ENCODE measurements at places on chromosomes 3 and 15.

- DNase-seq, result no peak
Observed at GRCh38 chr3:62332835-62333244, 40.5 kb downstream of the FEZF2 start.

- DNase-seq, result no peak
Observed at GRCh38 chr15:69988541-69989225, 109.0 kb downstream of the TLE3 start.

DNA sequence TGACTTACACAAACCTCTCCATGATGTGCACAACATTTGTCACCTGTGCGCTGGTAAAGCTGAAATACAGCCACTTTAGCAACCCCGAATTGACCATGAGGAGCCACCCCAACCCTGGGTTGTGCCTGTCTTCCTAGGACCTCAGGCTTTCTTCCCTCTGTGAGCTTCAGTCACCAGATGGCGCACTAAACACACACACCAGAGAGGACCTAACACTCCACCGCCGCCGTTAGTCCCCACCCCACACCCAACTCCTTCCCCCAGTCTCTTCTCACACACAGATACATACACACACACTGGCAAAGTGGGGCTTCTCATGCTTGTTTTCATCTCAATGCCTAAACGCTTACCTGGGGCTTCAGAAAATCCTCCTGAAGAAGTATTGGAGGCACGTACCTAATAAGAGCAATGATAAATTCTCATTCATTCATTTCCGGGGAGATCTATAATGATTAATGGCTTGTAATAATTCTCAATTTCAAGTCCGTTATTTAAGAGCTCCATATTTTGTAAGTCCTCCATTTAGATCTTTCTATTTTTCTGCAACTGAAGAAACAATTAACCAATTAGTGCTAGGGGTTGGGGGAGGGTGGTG is 2.1 kb upstream of the CCDC80 start:
- peak; percentile 45 for DNase-seq

GRCh38 chr3:194890091-194890490 is 204.4 kb downstream of the FAM43A start:
- DNase-seq, result no peak

GRCh38 chr15:70793694-70794093 is 30.3 kb upstream of the UACA start:
- DNase-seq, result no peak

DNA sequence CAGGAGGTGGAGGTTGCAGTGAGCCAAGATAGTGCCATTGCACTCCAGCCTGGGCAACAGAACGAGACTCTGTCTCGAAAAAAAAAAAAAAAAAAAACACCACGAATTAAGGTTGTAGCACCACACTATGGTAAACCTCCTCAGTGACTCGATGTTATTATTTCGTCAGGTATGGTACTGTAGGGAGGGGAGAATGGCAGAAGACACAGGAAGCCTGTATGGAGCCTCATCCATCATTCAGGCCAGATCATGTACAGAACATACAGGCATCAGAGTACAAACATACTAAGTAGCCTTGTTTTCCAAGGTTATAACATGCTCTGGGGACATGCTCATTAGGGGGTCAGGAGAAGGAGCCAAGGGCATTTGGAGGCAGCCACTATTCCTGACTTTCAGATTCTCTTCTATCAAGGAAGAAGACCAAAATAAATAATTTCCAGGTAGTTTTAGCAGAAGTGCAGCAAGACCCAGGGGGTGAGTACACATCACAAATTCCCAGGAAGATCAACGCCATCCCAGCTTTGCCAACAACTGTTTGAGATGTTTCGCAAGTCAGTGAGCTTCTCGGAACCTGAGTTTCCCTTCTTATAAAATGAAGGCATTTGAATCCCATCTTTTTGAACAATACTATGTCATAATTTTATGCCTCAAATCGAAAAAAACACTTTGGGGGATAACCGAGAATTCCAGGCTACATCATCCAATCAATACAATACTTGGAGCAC is 79.8 kb downstream of the FOXP1 start:
- DNase-seq, result no peak

DNA sequence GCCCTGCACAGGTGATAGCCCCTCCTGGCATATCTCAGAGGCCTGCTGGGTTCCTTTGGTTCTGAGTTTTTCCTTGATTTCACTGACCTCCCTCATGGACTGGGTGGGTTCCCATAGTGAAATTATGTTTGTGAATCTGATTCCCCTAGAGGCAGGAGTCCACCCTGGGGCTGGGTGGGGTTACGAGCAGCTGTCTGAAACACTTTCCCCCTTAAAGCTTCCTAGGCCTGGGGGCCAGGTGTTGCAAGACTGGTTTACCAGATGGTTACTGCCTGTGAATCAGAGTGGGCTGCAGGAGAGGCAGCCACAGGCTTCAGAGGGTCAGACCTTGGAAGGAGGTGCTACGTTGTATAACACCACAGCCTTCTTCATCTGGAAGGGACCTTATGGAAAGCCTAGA is 34.3 kb downstream of the IL20RB start:
- no peak for DNase-seq

GRCh38 chr15:85785887-85786780 is 8.6 kb downstream of the KLHL25 start:
- DNase-seq, result no peak

GRCh38 chr3:120587332-120587975 is 8.7 kb upstream of the NDUFB4 start:
- no peak for DNase-seq

- DNase-seq, result no peak
Observed at GRCh38 chr3:3860235-3860634, 61.0 kb downstream of the LRRN1 start.

DNA sequence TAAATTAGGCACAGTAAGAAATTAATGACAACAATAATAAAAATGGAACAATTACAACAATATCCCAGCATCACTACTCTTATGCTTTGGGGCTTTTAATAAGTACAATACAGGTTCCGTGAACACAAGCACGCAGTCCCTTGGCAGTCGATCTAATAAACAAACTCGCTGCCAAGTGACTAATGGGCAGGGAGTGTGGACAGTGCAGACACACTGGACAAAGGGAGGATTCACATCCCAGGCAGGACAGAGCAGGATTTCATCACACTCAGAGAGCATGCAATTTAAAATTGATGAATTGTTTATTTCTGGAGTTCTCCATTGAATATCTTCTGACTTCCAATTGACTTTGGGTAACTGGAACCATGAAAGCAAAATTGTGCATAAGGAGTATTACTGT is 524.1 kb upstream of the CFAP20DC start:
- no peak for DNase-seq

DNA sequence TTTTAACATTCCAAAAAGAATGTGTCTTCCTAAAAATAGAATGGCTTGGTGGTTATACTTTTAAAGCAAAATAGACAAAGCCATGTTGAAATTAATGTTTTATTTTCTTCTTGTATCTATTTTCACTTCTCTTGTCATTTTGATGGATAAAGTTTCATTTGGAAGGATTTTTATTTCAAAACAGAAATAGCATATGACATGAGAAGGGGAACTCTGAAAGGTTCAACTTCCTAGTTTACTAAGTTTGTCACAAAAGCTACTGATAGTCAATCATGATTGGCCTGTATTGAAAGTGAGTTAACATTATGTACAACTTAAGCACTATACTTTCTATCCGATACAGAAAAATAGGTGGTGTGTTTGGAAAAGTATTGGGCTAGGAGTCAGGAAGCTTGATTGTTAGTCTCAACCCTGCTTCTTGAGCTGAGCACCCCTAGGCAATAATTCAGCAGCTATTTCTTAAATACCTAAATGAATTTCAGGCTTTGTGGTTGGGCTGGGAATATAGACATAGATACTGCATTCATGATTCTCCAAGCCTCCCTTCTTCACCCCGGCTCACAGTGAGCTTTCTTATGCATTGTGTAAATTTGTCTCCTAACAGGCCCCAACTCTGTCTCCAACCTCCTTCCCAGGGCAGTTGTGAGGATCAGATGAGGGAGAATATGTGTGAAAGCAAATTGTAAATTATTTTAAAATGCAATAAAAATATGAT is 46.9 kb upstream of the CSPG4 start:
- no peak for DNase-seq

- no peak for DNase-seq
Observed at GRCh38 chr3:48039487-48040190, 23.4 kb upstream of the MAP4 start.

- no peak for DNase-seq
Observed at GRCh38 chr3:178260887-178261565, 275.2 kb upstream of the KCNMB2 start.

GRCh38 chr3:186115239-186115996 is 6.5 kb upstream of the ETV5 start:
- no peak for DNase-seq

DNA sequence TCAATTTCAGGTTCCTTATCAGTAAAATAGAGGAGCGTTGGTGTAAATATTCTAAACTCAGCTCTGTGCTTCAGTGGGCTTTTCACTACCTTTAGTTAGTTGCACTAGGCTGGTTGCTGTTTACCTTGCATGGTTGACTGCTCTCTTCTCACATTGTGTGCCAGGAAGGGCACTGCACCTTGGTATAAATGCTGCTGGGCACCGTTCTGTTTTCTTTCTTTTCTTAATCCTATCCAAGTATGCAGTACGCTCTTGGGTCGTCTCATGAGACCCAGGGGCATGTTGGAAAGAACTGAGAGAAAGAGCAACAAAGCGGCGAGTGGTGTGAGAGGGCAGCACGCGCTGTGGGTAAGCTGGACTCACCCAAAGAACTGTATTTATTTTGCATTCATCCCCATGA is 22.4 kb downstream of the KCNMB2 start:
- DNase-seq, result no peak

DNA sequence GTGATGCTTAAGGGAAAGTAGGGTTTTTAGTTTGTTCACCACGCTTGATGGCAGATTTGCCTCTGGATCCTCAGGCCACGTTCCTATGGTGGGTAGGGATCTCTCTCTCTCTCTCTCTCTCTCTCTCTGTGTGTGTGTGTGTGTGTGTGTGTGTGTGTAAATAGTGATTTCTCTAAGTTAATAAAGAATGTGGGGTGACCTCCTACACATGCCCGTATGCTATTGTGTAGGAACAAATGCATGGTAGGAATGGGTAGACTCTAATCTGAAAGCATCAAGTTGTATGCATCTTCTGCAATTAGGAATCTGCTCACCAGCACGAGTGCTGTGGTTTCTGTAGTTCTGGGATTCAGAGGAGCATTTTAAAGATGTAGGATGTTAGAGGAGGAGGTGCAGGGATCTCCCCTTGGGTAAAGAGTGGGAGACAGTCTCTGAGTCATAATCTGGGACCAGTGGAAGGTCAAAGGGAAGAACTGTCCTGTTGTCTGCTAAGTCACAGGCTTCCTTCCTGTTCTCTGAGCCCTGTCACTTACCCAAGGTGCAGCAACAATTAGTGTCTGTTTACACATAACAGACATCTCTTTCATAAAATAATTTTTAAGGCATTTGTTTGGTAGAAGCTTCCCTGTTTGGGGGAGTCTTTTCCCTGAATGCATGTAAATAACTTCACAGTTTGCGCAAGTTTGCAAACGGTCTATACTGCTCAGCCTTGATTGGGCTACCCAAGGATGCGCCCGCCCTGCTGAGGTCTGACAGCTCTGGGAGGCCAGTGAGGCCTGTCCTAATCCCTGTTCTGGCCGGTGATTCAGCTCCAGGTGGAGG is 139.8 kb downstream of the IGF1R start:
- DNase-seq, result no peak

- DNase-seq, result no peak
Observed at GRCh38 chr3:43814461-43814860, 123.7 kb downstream of the ABHD5 start.

DNA sequence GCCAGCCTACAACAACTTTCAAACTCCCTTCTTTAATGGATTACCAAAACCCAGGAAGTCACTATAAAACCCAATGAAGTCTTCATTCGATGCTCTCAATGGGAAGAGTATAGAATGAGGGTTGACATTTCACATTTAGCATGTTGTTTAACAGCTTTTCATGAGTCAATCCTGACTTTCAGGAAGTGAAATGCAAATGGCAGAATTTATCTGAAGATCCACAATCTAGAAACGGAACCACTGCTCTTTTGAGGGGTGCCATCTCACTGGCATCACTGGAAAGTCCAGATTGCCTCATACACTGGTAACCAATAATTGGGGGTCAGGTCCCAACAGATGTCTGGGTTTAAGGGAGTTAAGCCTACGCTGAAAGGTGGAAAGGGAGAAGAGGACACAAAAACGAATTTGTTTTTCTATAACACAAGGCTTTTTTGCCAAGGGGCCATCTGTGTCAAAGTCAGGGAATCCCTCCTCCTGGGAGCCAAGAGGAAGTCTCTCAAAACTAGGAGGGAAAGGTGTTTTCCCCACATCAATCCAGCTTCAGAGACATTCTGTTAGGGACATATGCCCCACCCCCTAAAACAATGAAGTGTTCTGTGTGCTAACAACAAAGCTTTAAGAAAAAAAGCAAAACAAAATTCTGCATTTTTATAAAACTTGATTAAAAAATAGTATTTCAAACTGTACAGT is 12.0 kb upstream of the ATP1B3 start:
- no peak for DNase-seq

DNA sequence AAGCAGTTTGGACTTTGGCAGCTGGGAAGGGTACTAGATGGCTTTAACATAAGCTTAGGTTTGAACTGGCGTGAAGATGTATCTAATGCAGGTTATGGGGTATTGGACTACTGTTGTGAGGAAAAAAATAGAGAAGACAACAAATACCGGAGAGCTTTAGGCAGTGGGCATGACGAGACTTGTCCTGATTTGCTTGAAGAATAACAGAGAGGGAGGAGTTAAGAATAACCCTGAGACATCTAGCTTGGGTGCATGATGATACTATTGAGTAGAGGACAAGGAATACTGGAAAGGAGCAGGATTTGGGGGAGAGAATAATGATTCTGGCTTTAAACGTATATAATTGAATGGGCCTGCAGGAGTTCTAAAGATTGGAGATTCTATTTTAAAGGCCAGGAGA is 249.5 kb upstream of the AZI2 start:
- no peak for DNase-seq
